ENCODE measurements at places on chromosomes 5 and 9.

GRCh38 chr9:133499132-133499891 is 20.4 kb upstream of the SLC2A6 start:
- no peak for DNase-seq

DNA sequence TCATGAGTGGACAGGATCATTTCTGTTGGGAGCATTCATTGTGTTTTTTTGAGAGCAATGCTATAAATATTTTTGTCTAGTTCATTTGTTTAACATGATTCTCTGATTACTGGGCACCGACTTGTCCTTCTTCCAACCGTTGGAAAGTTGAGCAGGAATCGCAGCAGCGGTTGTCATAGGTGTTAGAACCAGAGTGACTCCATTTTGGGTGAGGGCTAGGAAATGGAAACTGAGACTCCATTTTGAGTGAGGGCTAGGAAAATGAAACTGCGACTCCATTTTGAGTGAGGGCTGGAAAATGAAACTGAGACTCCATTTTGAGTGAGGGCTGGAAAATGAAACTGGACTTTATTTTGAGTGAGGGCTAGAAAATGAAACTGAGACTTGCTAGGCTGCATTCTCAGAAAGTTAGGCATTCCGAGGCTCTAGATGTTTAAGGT is 100.6 kb downstream of the ICE1 start:
- DNase-seq = no peak

DNA sequence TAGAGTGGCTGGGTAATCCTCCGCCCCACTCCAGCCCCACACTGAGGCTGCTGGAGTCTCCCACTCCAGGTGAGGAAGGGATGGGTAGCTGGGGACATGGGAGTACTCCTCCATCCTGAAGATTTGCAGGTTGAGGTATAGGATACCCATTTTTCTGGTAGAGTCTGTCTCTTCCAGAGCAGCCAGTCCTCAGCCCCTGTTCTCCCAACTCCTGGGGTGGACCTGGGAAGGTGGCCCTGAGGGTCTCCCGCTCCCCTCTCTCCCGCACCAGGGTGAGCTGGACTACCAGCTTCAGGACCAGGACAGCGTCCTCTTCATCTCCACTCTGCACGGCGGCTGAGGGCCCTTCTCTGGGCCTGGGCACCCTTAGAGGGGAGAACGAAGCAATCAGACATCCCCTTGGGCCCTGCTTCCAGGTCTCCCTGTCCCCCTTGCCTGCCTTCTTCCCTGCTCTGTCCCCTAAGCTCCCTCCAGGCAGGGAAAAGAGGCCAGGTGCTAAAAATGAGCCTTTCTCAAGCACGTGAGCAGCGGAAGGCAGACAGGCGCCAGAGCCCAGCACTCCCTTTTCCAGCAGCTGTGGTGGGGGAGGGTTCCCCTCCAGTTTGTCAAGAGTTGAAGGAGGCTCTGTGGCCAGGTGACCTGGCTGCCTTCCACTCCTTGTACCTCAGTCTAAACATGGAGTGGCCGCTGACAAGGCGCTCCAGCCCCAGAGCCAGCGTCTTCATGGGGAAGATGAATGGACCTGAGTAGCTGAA is 18.4 kb downstream of the URM1 start:
- no peak for DNase-seq

DNA sequence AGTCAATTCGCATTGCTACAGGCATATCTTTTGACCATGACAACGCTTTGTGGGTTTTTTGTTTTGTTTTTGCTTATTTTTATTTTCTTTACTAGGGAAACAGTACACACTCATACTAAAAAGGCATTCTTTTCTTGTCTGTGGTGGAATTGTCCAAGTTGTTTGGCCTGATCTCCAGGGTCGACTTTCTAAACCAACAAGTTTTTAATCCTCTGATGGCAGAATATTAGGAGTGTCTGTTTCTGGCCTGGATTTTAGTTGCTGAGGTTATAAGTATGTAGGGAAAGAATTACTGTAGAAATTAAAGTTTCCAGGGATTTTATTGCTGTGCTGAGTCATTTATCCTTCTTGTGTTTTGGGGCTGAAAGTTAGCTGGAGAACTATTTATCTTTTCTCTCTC is 218.5 kb downstream of the TAF11L14 start:
- no peak for DNase-seq

DNA sequence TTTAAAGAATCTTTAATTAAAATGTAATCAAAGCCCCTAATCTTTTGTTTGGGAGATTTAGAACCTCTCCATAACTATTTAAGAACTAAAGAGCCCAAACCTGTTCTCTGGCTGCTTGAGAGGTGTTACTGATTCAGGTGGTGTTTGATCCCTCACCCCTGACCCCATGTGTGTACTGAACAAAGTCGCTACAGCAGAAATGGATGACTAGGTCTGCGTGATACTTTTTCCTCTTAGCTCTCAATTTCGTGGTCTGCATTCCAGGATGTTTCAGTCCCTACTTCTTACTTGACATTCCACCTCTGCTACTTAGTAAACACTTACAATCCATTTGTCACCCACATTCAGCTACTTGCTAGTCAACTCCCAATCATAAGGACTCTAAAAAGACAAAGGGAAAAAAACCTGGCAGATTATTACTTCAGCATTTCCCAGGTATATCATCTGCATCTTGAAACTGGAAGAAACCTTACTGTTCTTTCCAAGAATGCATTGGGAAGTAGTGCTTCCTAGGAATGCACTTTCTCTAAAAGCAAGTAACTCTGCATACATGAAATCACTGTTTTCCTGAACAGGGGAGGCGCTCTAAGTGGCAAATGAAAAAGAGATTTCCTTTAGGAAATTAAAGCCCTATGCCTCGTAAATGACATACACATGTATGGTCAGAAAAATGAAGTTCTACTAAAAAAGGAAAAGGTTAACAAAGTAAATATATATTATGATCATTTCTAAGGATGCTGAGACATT is 1091.6 kb downstream of the PTPRD start:
- DNase-seq = no peak

DNA sequence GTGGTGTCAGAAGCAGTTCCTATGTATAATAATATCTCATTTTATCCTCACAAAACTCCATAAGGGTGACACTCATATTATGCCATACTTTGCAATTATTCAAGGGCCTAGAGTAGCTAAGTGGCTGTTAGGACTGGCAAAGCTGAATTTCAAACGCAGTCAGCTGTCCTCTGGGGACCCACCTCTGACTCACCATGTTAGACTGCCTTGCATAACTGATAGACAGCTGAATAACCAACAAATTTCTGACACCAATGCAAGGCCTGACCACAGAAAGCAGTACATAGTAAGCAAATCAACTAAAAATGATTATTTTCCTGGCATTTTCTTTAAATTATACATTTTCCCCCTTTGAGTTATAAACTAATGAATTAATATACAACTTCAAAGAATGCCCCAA is 251.6 kb upstream of the PTGER4 start:
- no peak for DNase-seq

DNA sequence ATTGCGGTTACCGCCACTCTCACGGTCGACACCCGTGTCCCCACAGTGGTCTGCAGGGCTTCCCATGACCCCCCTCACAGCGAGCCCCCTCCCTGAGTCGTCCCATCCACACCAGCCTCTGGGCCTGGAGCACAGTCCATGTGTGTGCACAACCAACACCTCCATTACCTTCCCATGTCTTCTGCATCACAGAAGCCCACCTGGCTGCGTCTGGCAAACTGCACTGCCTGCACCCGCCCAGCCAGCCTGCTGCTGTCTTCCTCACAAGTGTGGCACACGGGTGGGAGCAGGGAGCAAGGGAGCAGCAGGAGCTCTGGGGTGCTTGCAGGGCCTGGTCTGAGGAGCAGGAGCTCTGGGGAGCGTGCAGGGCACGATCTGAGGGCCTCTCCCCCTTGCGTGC is 415.3 kb upstream of the IRX4 start:
- no peak for DNase-seq

DNA sequence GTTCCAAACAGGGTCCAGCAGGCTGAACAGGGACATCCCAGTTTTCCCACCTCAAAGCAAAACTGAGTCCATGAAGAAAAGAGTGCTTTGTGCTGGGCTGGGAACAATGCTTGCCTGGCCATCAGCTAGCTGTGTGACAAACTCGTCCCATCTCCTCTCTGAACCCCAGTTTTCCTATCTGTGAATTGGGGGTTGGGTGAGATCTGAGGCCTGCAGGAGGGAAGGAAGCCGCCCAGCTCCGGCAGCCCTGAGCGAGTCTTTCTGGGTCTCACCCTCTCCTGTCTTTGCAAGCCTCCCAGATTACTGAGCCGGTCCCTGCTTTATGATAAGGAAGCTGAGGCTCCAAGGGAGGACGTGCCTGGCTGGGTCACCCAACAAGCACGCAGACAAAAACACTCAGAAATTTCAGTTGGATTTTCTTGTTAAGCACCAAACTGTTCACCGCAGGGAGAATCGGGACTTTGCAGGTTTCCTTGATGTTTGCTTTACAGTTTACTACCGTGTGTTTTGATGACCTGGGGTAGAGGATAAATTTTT is 82.6 kb upstream of the LMX1B start:
- no peak for DNase-seq

- no peak for DNase-seq
These were observed 841.9 kb upstream of the ACO1 start for GRCh38 chr9:31542384-31543055.

- DNase-seq = no peak
These were observed 53.3 kb upstream of the SPATA31D4 start for GRCh38 chr9:81874931-81875330.

- DNase-seq = no peak
These were observed 1.7 kb upstream of the PSAT1 start for GRCh38 chr9:78295177-78295575.

GRCh38 chr5:140546851-140547507 is 483 bp upstream of the EIF4EBP3 start:
- no peak for DNase-seq

DNA sequence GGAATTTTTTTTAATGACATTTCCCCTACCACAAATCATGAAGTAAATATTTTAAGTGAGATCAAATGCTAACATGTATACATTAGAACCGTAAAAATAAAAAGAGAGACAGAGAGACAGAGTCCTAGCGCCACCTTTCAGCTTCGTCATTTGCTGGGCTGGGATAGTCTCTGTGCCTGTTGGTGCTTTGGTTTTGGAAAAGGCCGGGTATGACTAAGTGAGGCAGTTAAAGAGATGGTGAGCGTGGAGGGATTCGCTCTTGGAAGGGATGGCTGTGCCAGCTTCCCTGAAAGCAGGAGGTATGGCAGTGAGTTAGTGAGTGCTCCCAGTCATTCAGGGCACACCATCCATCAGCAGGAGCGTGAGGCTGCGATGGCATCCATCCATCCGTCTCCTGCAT is 729.6 kb upstream of the WWC1 start:
- no peak for DNase-seq

DNA sequence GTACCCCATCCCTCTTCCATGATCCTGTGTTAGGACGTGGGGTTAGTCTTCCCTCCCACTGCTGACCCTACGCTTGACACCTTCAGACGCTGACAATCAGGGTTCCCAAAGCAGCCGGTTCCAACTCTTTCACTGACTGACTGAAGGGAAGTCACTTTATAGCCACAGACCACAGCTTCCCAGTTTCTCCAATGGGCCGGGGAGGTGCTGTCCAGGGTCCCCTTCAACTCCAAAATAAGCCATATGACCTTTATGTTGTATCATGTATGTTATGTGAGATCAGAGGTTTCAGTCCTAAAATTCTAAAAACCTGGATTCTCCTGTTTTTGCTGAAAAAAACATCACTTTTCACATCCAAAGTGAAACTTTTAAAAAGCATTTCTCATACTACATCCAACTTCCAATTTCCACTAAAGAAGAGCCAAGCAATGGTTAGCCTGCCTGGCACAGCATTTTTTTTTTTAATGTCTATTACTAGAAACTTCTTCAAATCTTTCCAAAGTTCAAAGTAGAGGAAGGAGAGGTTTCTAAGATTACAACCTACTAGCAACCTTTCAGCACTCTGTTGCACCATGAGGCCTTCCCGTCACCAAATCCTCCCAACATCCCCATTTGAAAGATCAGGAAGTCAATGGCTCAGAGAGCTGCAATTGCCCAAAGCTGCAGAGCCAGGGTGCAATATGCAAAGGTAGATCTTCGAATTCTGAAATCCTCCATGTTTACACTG is 5.2 kb downstream of the EPB41L4B start:
- DNase-seq = no peak

DNA sequence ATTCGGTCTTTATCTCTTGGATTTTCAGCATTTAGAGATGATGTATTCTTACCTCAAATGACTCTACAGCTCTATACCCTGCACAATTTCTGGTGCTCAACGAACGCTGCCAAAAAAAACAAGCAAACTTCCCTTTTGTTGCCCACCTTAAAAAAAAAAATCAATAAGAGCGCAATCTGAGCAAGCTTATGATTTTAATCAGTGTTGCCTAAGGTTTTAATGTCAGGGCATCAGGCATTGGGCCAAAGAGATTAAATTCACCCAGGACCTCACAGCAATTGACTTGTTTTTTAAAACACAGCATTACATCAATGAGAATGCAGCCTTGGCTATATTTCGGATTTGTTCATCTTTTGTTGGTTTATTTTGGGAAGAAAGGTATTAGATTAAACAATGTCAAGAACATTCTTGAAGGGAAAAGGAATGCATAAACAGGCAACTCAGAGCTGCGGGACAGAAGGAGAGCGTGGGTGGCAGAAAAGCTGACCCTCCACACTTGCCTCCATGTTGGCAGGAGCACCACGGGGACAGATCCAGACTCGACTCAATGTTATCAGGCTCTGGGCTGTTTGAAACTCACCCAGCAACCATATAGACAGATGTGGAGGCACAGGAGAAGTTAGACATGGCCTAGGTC is 127.5 kb upstream of the DAPK1 start:
- no peak for DNase-seq

DNA sequence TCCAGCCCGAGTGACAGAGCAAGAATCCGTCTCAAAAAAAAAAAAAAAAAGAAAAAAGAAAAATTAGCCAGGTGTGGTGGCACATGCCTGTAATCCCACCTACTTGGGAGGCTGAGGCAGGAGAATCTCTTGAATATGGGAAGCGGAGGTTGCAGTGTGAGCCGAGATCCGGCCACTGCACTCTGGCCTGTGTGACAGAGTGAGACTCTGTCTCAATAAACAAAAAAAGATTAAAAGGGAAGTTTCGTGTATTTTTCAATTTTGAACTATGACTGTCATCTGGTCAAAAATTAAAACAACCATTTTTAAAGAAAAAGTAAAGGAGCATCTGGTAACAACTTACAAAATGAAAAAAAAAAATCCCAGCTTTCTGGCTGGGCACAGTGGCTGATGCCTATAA is 36.3 kb upstream of the PLIN2 start:
- DNase-seq = no peak

DNA sequence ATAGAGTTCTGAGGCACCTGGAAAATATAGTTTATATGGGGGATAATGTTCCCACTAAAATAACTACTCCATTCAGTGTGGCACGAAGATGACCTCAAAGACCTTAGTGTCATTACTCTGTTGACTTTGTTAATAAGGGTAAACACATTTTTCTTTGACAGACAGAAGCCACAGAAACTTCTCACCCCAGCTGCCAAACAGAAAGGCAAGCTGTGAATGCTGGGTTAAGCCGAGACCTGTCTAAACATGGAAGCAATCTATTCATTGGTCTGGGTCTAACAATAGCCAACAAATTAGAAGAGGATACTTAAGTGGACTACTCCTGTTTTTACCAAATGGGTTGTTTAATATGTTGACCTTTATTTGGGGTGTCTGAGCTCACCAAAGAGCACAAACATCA is 171.4 kb downstream of the TLE1 start:
- no peak for DNase-seq
